ENCODE measurements at places on chromosomes 5 and 9.

- no peak for DNase-seq
These were observed 26.6 kb downstream of the GADD45G start for GRCh38 chr9:89631384-89631783.

GRCh38 chr9:126337729-126338372, 11.2 kb downstream of the MVB12B start:
- DNase-seq, result no peak

- DNase-seq, result no peak
These were observed 278.1 kb upstream of the TNC start for GRCh38 chr9:115396071-115396529.

GRCh38 chr9:119020730-119021333, 348.4 kb downstream of the BRINP1 start:
- DNase-seq, result no peak

- DNase-seq, result no peak
These were observed 169.6 kb upstream of the SMIM23 start for GRCh38 chr5:171615705-171616640.

DNA sequence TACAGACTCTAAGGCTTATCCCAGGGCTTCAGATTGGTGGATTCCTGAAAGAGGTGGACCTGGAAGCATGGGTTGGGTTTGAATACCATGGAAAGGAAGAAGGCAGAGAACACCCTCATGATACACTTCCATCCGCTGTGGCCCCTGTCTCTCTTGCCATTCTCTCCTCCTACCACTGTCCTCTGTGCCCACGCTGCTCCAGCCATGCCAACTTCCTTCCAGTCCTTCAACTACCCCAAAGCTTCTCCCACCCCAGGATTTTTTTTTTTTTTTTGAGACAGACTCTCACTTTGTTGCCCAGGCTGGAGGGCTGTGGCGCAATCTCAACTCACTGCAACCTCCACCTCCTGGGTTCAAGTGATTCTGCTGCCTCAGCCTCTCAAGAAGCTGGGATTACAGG, 1.7 kb upstream of the SPARC start:
- no peak for DNase-seq

DNA sequence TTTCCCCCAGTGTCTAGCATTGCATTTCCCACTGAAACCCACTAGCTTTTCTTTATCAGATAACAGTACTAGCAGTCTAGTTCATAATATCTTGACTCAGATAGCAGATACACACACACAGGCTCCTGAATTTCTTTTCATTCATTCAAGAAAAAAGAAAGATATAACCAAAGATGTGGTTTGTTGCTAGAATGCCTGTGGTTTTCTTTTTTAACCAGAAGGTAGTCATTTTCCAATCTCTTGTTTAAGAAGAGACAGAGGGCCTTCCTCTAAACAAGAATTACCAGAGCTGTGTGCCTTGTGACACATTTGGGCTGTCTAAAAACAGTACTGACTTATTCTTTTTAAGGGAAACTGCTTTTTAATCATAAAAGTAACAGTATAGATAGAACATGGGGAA, 167.3 kb downstream of the PJA2 start:
- DNase-seq, result no peak

DNA sequence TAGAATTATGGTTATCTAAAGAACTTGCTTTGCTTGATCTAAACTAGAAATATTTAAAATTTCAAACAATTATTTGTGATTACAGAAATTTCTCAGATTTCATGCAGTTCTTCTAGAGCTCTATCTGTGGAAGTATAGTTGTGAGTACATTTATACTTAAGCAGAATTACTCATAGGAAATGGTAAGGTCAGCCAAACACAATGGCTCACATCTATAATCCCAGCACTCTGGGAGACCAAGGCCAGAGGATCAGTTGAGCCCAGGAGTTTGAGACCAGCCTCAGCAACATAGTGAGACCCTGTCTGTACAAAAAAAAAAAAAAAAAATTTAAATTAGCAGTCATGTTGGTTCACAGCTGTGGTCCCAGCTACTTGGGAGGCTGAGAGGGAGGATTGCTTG, 71.0 kb downstream of the INVS start:
- DNase-seq, result no peak

DNA sequence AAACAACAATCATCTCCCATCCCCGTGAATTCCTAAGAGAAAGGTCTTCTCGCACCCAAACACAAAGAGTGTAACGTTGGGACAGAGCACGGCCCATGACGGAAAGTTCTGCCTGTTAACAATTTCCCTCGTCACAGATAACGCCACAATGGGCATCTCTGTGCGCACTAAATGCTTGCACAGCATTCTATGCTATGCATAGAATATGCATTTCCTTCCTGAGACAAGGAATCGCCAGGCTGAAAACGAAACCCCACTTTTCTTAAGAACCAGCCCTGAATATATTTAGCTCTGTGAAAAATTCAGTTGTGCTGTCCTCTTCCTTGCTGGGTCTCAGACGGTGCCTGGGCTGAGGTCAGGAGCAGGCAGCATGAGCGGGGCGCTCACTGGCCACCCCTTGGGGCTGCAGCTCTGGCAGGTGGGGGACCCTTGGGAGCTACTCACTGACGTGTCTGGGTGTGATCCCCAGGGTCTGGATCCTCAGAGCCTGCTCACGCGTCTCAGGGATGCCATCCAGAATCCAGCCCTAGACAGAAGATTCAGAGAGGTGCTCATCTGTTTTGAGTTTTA, 49.8 kb downstream of the AK8 start:
- no peak for DNase-seq

DNA sequence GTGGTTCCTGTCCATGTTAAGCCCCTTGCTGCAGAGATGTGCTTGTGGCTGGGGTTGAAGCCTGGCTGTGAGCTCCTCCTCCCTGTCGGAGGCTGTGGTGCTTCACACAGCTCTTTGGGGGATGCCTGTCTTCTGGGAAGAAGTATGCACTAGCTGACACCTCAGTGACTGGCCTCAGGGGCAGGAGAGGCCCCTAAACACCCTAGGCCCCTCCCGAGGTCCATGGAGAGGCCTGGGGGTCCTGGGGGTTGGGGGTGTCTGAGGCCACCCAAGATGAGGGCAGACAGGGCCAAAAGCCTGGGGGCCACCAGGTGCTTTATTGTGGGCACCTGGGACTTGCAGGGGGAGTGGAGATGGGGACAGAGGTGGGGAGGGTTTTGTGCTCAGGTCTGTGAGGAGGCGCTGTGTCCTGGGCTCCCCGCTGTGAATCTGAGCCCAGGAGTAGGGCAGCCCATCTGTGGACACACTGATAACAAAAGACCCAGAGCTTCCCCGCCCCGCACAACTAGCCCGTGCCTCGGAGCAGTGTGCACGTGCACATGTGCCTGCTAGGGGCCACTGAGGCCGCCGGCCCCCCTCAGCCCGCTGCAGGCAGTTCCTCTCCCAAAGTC, 92.0 kb downstream of the PHF2 start:
- DNase-seq, result no peak

DNA sequence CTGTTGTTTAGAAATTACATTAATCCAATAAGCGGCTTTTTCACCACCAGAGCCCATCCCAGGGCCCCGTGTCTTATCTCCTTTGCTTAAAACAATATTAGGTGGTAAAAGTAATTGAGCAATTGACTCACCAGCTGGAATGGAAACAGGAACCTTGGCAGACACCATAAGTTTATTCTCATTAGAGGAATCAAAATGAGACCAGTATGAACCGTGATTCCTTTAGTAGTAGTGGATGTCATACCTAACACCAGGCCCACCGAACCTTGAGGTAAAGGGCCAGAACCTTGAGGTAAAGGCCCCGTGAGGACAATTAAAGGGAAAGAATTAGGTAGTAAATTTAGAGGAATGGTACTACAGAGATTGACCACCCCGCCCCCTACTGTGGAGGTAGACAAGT, 16.5 kb downstream of the HSDL2 start:
- no peak for DNase-seq

GRCh38 chr9:93541581-93542349, 34.6 kb upstream of the PHF2 start:
- DNase-seq, result no peak

DNA sequence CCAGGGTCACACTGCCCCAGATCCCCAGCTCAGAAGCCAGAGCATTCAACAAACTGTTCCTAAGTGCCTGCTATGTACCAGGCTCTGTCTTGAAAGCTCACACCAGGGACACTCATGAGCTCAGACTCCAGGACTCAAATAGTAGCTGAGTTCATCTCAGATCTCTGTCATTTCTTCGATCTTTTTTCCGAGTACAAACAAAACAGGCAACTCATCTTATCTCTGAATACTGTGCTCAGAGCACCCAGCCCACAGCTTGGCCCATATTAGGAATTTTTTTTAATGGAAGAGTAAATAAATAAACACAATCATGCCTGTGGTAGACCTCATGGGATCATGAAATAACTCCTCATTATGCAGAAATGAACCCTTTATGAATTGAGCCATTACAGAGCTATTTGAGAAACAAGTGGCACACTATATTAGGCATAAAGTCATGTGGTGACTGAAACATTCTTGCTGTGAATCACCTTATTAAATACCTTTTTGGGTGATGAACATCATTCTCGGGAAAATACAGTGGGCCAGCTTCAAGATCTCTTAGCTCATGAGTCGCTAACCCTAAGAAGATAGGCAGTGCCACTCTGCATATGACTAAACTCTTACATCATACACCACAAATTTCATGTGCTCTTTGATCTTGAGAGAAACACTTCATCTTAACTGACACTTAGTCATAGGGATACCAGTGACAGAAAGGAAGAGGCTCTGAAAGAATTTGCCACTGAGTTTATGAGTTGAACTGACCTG, 9.9 kb downstream of the SH3RF2 start:
- DNase-seq, result peak; percentile 87

- no peak for DNase-seq
These were observed 11.1 kb downstream of the NIPSNAP3B start for GRCh38 chr9:104774831-104775573.

- DNase-seq, result no peak
These were observed 52.3 kb downstream of the ZNF622 start for GRCh38 chr5:16413166-16413860.

GRCh38 chr5:171647043-171647903, 138.3 kb upstream of the SMIM23 start:
- DNase-seq, result peak; percentile 11

DNA sequence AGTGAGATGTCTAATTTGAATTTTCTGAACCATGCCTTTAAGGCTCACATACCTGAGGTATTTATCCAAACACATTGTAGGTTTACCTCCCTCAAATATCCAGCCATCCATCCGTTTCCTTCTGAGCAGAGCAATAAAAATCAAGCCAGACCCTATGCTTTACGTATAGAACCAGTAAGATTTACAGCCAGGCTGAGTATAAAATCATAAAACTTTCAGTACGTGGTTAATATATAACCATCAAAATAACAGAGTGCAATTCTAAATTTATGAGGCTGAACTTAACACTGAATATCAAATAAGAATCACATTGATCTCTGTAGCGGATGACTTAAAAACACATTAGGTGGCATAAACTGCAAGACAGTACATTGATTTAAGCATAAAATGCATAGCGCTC, 877.9 kb upstream of the WWC1 start:
- no peak for DNase-seq

GRCh38 chr5:133882846-133883245, 85.6 kb downstream of the C5orf15 start:
- no peak for DNase-seq

GRCh38 chr9:132651259-132651658, 18.5 kb downstream of the DDX31 start:
- DNase-seq, result no peak

DNA sequence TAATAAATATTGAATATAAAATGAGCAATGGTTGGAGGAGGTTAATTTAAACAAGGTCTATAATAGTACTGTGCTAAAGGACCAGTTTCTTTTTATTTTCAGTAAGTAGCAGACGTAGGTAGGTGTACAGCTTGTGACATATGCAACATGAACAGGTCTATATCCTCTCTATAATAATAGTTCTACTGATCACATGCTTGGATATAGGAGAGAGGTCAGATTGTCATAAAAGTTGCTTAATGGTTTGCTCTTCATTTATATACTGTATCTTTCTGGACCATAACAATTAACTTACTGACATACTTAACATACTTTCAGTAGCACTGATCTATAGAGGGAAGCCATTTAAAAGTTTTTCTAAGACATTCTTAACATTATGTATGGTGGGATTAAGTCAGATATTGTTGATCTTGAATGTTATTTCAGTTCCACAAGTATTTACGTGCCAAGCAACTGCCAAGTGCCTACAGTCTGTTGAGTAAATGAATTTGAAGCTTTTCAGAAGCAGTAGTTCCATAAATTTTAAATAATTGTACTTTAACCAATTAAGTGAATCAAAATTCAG, 68.0 kb downstream of the DENND4C start:
- no peak for DNase-seq

DNA sequence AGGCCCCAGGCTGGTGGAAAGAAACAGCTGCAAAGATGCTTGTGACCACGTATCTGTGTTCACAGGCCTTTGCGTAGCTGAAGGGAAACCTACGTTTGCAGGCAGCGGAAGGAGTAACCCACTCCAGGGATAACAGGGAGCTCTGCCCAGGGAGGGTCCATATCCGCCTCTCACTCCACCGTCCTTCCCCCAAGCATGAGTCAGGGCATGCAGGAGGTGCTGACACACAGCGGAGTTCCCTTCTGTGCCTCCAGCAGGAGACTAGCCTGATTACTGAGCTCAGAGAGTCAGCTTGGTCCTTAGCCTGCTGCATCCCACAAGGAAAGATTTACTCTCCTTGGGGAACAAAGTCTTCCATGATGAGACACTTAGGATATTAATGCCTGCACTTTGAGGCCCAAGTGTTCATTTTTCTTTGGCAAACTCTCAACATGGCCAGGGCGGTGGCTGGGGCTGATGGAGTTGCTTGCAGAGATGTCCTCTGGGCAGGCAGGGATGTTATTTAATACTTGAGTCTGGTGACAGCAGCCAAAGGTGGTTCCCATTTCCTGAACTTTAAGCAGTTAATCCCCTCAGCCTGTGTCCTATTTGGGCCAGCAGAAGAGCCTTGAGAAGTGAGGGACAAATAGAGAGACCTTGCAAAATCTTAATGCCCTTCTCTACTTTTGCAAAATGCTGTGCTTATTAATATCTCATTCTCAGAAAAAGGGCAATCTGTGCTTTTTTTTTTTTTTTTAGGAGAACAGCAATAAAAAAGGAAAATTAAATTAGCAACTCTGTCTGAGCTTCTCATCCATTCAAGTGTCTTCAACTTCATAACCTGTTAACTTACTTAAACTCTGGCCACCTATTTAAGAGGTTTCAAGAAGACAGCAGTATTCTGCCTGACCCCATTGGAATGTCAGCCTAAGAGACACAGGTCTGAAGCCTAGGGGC, 222.1 kb downstream of the HSPA4 start:
- DNase-seq, result no peak

- DNase-seq, result no peak
These were observed 116.5 kb downstream of the DOCK8 start for GRCh38 chr9:331197-331596.
